ENCODE measurements at places on chromosomes 6 and 20.

DNA sequence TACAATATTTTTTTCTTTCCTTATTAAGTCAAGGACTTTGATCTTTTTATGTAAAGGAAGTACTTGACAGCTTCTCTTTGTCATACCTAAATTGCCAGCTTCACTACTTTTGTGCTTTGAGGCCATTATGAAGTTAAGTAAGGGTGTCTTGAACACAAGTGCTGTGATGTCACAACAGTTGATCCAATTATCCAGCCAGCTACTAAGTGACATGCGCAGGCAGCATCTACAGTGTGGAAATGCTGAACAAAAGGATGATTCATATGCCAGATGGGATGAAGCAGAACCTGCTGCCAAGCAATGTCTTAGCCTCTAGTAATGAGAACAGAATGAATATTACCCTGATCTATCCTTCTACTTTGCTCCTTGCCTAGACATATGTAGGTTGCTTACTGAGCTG, 68.3 kb upstream of the TMEM244 start:
- DNase-seq: peak; percentile 84

GRCh38 chr6:39128106-39128505, 13.1 kb upstream of the SAYSD1 start:
- no peak for DNase-seq

DNA sequence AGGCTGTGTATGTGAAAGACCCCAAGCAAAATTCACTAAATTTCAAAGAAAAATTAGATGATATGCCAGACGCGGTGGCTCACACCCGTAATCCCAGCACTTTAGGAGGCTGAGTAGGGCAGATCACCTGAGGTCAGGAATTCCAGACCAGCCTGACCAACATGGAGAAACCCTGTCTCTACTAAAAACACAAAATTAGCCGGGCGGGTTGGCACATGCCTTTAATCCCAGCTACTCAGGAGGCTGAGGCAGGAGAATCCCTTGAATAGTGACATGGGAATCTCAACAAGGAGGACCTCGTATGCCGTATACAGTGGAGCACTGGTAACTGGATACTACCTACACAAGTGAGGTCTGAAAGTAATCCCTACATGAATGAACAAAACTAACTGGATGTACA, 92.7 kb upstream of the JARID2 start:
- DNase-seq: no peak

- DNase-seq: no peak
These were observed 47.1 kb upstream of the TBC1D7 start for GRCh38 chr6:13375360-13375878.

DNA sequence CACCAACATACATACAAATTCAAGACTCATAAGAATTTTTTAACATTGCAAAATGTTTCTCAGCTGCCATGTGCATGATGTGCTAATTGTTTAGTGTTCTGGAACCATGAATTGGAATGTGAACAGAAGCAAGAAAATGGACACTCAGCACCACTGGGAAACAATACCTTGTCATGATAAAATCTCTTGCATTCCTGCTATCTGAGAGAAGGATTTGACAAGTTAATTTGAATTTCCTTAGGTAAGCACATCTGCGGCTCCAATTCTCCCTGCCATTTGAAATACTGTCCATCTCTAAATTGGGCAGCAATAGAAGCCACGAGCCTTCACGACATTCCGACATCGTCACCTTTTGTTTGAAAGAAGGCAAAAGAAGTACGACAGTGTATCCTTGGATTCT, 1104.6 kb upstream of the MAP3K7 start:
- DNase-seq: no peak

DNA sequence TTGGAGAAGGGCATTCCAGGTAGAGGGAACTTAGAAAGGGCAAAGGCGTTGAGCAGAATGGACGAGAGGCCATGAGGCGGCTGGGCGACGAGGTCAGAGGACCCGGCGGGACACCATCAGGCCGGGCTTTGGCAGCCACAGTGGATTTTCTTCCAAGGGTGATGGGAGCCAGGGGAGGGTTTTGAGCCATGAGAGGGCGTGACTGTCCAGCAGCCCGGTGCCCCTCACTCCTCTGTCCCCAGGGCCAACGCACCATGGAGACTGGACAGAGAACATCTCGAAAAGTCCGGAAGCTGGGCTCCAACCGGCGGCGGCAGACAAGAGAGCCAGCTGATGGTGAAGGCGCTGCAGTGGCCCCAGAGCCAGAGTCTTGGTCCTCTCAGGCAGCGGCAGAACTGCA, 6.4 kb downstream of the RAB44 start:
- no peak for DNase-seq

GRCh38 chr6:143724876-143725275, 47.1 kb downstream of the PHACTR2 start:
- DNase-seq: no peak

- no peak for DNase-seq
These were observed 20.2 kb upstream of the DLGAP4 start for GRCh38 chr20:36285746-36286447.

- DNase-seq: peak; percentile 95
These were observed at the start of gene CFAP206 for GRCh38 chr6:87407901-87408720. TSS of gene CFAP206 (plus strand) at chr6:87407972. CDS start at chr6:87409840, 1,868 bp downstream.

GRCh38 chr6:71929047-71929446, 42.7 kb downstream of the RIMS1 start:
- DNase-seq: no peak

DNA sequence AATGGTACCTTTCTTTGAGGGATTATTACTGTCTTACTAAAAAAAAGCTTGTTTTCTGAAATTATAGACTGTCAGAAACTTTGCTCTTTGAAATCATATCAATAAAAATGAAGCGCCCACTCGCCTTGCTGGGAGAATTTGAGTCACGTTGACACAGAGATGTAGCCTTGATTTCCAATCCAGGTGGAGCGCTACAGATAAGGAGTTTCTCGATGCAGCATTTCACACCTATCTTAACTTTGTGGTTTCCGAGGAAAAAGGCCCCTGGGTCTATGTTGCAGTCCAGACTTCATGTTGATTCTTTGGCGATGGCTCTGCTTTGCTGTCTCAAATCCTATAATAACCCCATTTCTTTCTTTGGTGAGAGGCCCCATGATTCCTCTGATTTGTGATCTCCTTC, 158.1 kb upstream of the ARG1 start:
- no peak for DNase-seq

DNA sequence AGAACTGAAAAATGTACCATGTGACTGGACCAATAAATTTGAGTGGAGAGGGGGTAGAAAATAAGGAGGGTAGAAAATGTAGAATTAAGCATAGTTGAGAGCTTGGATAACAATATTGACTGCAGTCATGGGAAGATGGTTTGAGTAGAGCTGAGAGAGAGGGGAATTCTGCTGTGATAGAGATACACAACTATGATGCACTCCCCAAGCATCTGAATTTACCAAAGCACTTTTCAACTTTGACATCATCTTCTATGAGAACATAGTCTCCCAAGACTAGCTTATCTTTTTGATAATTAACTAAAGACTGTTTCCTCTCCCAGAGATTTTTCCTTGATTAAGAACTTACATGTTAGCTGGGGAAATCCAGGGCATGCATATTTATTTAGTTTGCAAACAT, 103.1 kb downstream of the TNFRSF21 start:
- no peak for DNase-seq

GRCh38 chr6:75210885-75211739, 5.3 kb upstream of the COL12A1 start:
- DNase-seq: peak; percentile 53

- no peak for DNase-seq
These were observed 67.9 kb upstream of the EEF1E1 start for GRCh38 chr6:8170245-8170644.

DNA sequence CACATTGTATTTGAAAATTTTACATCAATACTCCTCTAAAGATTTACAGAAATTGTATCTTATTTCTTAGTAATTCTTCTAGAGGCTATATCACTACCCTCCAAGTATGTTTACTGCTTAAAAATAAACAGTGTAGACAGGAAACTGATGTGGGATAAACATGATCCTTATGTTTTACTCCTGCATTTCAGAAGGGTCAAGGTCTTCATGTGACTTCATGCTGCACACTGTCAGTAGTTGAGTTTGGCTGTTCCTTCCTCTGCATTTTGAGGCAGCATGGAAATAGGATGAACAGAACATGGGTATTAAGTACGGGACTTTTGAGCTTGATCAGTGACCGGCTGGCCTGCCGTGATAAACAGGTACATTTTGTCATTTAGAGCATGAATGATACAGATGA, 179.2 kb upstream of the FERMT1 start:
- no peak for DNase-seq

- peak; percentile 3 for DNase-seq
These were observed 462.3 kb downstream of the CDC5L start for GRCh38 chr6:44849806-44850205.

DNA sequence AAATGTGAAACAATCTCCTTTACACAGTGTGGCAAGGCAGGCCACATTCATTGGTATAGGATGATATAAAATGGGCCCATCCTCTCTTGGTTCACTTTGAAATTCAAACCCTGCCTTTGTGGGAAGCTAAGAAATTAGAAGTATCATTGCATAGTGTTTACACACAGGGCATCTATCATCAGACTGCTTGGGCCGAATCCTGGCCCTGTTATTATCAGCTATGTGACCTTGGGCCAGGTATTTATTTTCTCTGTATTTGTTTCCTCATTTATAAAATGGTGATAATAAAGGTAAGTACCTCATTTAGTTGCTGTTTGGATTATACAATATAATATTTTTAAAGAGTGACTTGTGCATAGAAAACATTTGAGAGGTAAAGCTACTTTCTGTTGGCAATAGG, 45.5 kb downstream of the PTPRK start:
- no peak for DNase-seq

GRCh38 chr6:27531772-27532459, 59.0 kb upstream of the ZNF184 start:
- no peak for DNase-seq

DNA sequence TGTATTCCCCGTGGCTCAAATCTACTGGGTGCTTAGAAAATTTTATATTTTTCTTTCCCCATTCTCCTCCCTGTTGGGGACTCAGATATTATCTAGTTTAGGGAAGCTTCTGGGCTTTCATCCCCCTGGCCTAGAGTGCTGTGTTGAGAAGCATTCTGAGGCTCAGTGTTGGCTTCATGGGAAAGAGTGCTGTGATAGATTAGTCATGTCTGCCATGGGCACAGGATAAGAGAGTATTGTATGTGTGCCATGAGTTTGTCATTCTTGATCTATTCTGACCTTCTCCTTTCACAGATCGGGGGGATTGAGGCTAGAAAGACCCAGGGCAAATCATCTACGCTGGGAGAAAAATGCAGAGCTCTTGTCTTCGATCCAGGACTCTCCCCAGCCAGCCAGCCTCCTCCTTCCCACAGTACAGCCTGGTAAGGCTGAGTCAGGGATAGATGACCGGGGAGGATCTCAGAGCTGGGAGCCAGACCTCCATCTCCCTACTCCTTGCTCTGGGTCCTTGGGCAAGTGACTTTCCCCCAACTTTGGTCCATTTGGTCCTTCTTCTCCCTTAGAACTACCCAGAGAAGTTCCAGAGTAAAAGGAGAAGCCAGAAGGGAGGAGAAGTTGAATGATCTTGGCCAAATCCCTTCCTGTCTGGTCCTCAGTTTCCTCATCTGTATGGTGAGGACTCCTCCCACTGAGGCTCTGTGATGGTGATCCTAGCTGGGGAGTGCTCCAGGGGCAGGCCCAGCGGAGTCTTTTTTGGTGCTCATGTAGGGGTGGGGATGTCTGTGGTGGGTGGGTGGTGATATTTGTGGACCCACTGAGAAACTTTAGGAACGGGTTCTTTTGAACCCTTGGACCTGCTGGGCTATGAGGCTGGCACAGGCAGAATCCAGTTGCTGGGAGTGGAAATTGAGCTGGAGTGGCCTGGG, 5.0 kb downstream of the SRC start:
- no peak for DNase-seq

DNA sequence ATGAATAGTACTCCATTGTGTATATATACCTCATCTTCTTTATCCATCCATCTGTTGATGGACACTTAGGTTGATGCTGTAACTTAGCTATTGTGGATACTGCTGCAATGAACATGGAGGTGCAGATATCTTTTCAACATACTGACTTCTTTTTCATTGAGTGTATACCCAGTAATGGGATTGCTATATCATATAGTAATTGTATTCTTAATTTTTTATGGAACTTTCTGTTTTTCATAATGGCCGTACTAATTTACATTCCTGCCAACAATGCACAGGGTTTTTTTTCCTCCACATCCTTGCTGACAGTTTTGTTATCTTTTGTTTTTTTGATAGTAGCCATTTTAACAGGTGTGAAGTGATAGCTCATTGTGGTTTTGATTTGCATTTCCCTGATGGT, 5.2 kb downstream of the CCN2 start:
- no peak for DNase-seq

- no peak for DNase-seq
These were observed 537 bp downstream of the CSTF1 start for GRCh38 chr20:56392881-56393482.

DNA sequence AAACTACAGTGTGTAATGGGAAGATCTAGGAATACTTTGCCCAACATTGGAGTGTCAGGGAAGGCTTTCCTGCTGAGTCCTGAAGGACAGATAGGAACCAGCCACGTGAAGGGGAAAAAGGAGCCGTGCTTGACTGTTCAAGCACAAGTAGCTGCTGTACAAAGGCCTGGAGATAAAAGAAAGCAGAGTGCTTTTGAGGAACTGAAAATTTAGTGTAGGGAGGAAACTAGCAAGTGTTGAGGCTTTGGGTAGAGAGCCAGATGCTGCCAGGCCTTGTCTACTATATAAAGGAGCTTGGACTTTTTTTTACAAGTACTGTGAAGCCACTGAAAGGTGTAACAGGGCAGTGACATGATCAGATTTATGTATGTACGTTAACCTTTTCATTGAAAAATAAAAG, 39.0 kb downstream of the DSE start:
- DNase-seq: no peak

GRCh38 chr20:1334761-1335160, 5.8 kb upstream of the SDCBP2 start:
- DNase-seq: no peak

DNA sequence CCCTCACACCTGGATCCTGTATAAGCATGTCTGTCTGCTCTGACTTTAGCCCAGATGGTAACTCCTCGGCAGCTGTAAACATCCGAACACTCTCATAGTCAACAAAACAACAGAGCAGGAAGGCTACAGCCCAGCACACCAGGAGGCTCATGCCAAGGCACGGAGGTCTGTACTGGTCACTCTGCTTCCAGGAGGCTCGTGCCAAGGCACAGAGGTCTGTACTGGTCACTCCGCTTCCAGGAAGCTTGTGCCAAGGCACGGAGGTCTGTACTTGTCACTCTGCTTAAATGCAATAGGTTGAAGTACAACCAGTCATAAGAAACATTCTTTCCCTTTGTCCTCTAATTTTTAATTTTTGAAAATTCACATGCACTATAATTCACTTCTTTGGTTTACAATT, 190.1 kb upstream of the CDH4 start:
- no peak for DNase-seq

GRCh38 chr6:74814440-74814839, 391.4 kb downstream of the COL12A1 start:
- no peak for DNase-seq

- DNase-seq: no peak
These were observed 37.0 kb downstream of the MDFI start for GRCh38 chr6:41675176-41675775.

- DNase-seq: no peak
These were observed 64.5 kb downstream of the IPCEF1 start for GRCh38 chr6:154292066-154292465.
